ENCODE measurements at places on chromosomes 6 and 20.

GRCh38 chr20:63736893-63737694, 630 bp downstream of the LIME1 start:
- peak; percentile 55 for DNase-seq

DNA sequence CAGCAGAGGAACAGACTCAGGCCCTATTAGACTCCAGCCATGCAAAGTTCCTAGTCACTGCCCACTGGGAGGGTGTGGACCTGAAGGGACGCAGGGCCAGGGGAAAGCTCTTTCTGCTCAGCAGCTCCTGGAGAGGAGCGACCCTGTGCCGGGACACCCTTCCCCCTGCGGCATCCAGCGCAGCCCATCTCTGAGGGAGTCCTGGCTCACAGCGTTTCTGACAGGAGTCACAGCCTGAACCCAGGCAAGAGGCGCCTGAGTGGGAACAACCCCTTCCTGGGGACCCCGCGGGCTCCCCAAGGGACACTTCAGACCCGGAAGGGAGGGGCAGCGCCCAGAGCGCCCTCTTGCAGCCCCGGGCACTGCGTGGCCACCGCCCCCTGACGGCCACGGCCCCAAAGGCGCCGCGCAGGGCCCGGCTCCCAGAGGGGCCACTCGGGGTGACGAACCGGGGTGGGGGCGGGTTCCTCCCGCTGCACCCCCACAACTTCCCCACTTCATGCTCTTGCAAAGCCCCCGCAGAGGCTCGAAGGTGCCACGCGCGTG, 862 bp downstream of the UCKL1 start:
- peak; percentile 48 for DNase-seq

DNA sequence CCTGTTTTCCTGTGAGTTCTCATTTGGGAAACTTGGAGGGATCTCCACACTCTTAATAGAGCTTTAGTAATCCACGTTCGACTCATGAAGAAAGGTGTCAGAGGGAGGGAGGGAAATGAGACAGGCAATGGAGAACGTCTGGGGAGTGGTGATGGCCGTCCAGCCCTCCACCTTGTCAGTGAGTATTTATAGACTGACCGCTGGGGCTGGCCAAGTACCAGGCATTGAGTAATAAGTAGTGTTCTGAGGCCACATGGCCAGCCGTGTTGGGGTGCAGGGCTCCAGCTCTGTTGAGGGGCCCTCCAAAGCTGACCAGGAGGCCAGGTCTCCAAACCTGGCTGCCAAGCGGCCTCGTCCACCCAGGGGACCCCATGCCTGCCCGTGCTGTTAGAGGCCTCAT, 11.3 kb upstream of the DSN1 start:
- DNase-seq, result no peak

GRCh38 chr20:2914160-2914559, 40.9 kb downstream of the PTPRA start:
- no peak for DNase-seq

GRCh38 chr6:16723826-16724225, 37.4 kb downstream of the ATXN1 start:
- no peak for DNase-seq

DNA sequence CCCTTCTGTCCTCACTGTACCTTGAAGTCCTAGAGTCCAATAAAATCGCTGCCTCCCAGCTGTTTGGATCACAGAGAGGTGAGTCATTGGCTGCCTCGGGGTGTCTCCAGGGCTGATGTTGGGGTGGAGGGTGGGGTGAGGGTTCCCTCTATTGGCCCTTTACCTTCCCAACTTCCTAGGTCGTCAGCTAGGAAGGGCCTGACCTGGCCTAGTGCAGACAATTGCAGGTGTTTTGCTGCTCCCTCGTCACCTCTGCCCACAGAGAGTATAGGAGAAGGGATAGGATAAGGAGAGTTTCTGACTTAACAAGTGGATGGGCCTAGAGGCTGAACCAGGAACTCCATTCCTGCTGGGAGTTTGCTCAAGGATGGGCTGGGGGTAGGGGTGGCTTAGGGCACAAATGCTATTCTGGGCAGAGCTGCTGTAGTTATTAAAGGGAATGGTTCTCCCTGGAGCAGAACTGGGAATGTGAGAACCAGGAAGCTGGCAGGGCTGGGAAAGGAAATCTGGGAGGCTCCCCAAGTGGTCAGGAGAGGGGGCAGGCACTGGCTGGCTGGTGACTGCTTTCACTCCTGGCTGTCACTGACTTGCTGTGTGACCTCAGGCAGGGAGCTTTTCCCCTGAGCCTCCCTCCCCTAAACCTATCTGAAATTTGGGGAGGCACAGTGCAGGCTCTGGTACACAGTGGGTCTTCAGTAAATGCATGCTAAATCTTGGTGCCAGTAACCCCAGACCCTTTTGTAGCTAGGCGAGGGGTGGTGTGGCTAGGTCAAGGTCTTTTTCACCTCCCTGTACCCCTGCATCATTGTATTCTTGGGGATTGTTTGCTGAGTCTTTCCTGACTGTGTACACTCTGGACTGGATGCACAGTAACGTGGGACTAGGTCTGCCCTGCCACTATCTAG, 1.5 kb downstream of the TP53INP2 start:
- no peak for DNase-seq

- no peak for DNase-seq
Measured at GRCh38 chr6:166934174-166934573, 22.2 kb downstream of the RNASET2 start.

DNA sequence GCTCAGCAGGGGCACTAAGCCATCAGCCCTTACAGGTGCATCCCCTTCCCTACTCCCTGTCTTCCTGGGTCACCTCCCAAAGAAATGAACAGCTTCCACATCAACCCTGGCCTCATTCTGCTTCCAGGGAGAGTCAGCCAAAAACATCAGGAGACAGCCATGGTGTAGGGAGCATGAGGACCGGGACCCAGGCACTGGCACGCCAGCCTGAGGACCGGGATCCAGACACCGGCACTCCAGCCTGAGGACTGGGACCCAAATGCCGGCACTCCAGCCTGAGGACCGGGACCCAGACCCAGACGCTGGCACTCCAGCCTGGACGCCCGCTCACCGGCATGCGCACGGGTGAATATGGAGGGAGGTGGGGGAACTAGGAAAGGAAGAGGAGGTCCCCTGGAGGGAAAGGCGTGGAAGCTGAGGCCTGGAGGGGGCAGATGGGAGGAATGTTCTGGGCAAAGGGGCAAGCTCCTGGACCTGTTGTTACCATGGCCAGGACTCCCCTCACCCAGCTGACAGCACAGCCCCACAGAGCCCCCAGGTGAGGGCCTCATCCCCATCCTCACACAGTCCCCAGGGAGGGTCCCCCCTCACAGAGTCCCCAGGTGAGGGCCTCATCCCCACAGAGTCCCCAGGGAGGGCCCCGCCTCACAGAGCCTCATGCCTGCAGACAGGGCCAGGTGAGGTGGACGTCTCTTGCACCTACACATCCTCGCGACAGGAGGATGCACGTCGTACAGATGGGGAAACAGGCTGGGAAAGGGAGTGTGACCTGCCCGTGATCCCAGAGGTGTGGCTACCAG, 26.0 kb upstream of the MRGBP start:
- no peak for DNase-seq

- no peak for DNase-seq
Measured at GRCh38 chr6:165184192-165184979, 125.0 kb downstream of the C6orf118 start.

DNA sequence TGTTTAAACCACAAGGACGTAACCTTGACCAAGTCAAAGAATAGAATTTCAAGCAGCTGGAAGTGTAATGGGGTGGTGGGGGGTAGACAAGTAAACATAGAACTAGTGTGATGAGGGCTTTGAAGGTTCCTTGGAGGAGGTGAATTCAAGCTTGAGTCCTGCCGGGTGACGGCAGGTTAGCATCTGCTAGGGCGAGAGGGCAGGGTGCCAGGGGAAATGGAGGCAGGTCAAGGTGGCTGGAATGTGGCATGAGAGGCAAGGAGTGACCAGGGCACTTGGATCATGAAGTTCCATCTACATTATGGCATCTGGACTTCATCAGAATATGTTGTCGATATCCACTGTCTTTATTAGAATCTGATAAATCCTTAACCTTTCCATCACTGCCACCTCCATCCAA, 207.5 kb upstream of the SLC35B3 start:
- DNase-seq, result no peak

GRCh38 chr20:64077541-64077875, 1.8 kb downstream of the RGS19 start:
- no peak for DNase-seq

DNA sequence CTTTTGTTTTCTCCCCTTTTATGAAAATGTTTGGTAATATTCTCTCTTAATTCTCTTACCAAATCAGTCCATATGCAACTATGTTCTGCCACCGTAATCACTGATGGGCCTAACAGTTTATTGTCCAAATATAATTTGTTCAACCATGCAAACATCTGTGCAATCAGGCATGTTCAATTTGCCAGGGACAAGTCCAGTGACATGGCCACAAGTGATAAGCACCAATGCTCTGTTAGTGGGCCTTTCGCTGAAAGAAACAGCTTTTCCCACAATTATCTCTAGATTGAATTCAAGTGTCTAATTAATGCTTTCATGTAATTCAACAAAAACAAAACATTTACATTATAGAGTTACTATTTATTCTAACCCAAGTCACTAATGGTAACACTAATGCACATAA, 53.3 kb downstream of the EPB41L2 start:
- DNase-seq, result no peak

DNA sequence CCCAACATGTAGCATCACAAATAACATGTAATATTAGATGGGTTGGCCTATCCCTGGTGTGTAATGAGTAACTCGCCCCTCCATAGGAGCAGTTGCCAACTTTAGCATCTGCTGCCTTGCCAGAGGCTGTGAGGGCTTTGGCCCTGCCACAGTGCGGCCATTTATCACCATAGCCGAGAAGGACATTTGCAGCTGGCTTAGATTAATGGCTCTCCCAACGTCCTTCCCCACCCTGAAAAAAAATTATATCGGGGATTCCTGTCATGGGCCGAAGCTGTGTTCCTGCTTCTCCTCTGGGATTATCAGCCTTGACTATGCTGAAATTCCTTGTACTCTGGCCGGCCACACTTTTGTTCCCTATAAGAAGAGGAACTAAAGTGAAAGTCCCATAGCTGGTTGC, 7.6 kb upstream of the ADIG start:
- DNase-seq, result no peak

DNA sequence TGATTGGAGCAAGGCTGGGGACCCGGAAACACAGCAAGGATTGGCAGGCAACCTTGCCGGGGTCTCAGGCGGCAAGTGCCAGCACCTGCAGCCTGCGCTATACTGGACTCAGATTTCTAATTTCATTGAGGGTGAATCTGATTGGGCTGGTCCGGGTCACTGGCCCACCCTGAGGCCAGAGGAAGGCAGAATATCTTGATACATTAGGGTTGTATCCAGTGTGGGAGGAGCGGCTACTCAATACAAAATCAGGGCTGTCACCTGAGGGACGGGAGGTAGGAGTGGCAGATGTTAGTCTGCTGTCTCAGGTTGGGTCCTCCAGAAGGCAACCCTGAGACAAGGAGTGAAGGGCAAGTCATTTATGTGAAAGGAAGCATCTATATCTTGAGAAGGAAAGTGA, 40.7 kb downstream of the BFSP1 start:
- no peak for DNase-seq

GRCh38 chr20:43658069-43658722, 8.7 kb upstream of the MYBL2 start:
- peak; percentile 11 for DNase-seq

DNA sequence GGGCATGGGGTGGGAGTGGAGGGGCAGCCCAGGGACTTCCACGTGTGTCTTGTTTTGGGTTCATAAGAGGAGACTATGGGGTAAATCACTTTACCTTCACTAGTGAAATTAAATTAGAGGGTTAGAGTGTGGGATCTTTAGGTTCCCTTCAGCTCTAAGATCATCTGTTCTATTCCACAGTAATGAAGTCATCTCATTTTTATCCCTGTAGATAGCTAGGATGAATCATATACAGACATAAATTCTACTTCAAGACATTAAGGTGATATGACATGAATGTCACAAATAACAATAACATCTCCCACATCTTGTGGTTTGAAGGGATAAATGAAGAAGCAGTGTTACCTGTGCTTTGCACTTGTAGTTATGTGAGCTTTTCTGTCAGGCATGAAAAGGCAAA, 83.8 kb downstream of the ELOVL4 start:
- no peak for DNase-seq

DNA sequence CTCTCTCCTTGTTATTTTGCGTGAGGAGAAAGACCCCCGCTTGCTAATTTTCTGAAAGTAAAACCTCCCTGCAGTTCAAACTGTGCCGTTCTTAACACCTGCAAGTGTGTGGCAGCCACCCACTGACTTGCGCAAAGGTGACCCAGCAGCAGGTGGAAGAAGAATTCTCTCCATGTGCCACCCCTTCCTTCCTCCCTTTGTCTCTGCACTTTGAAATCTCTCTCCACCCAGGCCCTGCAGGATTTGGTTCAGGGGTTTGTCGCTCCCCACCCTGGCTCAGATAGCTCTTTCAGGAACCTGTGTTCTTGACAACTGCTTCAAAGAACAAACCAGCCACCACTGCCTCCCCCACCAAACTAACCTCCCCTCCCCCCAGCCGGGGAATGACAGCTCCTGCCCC, 41.4 kb downstream of the ZNF831 start:
- DNase-seq, result no peak

DNA sequence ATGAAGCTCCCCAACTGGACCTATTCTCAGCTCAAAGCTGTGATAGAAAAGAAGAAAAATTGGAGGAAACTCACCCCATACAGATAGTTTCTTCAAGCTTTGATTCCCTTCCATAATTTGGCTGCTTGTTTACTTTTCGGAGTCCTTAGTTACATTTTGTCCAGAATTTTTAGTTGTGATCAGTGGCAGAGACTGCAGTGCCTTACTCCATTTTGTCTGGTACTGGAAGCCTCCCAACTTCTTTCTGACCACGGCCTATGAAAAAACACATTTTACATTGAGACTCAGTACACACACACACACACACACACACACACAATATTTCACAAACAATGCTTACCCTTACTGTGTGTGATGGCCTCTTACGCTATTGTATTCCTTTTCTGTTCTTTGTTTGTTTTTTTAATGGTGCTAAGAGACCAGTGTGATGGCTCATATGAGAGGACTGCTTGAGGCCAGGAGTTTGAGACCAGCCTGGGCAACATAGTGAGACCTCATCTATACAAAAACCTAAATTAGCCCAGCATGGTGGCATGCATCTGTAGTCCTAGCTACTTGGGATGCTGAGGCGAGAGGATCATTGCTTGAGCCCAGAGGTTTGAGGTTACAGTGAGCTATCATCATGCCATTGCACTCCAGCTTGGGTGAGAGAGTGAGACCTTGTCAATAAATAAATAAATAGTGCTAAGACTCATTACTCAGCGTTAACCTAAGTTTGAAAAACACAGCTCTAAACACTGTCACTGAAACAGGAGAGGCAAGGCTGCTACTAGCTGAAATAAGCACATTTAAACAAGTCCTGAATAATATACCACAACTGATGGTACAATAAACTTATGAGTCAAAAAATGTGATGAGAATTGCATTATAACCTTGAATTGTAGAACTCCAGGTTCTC, 13.8 kb upstream of the RNF8 start:
- no peak for DNase-seq

GRCh38 chr6:141364232-141364631, 768.5 kb upstream of the GJE1 start:
- no peak for DNase-seq

GRCh38 chr6:46760925-46761324, 14.2 kb downstream of the ANKRD66 start:
- DNase-seq, result no peak
